ENCODE measurements at places on chromosomes 11 and 22.

DNA sequence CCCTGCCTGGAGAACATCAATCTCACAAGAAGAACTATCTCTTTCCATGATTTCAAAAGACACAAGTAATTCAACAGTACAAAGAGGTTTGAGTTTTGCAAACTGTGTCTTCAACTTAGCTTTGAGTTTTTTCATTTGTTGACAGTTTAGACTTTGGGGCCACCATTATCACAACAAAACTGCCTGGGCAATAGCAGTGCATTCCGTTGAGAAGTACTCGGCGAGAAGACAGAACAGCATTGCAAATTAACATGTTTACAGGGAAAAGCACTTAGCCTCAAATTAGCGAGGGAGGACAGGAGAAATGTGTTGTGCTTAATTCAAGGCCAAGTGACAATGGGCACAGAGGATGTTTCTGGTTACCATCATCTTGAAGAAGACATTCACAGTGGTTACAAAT lies 133.2 kb upstream of the MPPED2 start:
- no peak for DNase-seq

DNA sequence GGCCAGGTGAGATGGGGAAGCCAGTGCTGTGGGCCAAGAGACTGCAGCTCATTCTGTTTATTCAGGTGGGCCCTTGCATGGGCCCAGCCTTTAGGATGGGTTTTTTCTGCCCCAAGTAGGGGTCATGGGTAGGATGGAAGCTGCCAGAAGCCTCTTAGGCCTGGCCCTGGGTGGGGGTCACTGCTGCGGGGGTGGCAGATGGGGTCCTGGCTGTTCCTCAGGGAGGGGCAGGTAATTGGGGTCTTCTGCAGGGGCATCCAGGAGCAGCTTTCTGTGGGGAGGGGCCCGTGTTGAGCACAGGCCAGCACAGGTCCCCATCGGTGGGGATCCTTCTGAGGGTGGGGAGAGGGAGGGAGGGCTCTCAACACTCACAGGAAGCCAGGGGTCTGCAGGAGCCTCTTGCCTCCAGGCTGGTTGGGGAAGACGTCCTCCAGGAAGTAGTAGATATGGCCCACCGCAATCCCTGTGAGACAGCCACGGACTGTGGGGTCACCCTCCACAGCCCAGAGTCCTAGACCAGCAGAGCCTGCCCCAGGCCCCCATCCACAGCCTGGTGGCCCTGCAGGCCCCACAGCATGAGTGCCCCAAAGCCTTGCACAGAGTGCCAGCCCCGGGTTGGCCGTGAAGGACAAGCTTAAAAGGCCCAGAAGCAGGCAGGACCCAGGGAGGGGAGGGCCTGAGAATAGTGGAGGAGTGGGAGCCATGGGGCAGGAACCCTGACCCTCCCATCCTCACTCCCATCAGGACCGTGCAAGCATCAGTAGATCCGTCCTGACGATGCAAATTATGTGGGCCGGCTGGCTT lies 1.9 kb downstream of the DERL3 start:
- no peak for DNase-seq

DNA sequence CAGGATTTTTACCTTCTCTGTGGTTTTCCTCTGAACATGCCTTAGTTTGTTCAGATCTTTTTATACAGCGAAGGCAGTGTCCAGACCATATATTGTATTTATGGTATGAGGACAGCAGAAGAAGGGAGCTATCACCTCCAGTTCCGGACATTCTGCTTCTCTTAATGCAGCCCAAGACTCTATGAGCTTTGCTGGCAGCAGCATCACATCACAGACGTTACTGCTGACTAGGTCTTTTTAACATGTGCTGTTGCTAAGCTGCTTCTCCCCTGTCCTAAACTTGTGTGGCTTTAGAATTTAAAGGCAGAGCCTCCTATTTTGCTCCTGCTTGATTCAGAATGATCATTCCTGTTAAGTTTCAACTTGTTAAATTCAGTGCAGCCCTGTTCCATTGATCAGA lies 13.4 kb downstream of the MICAL2 start:
- DNase-seq, result no peak

GRCh38 chr11:86099874-86100273 lies 31.0 kb upstream of the PICALM start:
- DNase-seq, result no peak

GRCh38 chr11:10322830-10323792 lies 18.2 kb downstream of the ADM start:
- DNase-seq, result peak; percentile 6

DNA sequence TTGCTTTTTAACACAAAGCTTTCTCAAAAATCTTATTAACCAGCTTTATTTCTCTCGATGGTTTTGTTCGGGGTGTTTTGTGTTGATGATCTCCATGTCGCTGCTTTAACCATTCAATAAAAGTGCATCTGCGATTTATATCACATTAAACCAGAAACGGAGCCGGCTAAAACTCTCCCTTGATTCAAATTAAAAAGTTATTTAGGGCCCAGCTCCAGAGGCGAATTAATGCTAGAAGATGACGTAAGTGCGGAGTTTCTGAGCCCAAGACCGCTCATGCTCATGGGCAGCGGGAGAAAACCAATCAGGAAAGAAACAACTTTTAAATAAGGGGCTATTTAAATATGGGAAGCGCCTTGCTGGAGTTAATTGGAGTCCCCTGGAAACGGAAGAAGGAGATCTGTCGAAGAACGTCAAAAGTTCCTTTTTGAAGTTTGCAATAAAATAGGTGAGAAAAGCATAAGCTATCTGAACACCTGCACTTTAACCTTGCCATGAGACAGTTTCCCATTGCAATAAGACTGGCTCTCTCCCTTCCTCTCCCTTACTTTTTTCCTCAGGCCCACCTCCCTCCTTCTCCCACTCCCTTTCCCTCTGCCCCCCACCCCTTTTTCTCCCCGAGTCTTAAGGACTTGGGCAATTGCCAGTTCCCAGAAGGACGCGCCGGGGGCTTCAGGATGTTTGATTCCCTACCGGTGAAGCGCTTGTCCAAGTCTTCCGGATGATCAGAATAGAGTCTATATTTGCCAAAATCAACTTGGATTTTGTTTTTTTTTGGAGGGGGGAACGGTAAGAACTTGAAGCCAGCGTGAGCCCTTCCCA lies 1.9 kb upstream of the DBX1 start:
- no peak for DNase-seq

DNA sequence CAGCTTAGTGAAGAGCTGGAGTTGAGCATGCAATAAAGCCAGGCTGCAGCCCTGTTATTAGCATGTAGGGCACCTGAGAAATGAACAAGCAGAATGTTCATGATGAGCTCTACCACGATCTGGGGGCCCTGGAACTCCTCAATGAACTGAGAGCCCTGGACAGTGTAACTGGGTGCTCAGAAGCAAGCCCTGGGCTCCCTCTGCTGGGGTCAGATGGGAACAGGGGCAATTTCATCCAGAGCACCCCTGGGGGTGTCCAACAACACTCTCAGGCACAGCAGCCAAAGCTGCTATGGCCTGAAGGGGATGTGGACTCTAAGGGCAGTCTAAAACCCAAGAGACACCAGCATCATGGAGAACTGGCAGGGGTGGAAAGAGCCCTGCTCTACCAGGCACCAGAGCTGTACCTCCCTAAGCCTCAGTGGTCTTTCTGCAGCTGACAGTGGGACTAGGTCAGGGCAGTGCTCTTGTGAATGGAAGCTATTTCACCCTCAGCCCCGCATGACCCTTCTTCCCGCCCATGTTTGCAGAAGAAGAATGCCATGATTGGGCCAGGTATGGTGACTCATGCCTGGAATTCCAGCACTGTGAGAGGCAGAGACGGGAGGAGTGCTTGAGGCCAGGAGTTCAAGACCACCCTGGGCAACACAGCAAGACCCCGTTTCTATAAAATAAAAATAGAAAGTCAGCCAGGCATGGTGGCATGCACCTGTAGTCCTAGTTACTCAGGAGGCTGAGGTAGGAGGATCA lies 28.9 kb downstream of the THOC5 start:
- DNase-seq, result no peak

DNA sequence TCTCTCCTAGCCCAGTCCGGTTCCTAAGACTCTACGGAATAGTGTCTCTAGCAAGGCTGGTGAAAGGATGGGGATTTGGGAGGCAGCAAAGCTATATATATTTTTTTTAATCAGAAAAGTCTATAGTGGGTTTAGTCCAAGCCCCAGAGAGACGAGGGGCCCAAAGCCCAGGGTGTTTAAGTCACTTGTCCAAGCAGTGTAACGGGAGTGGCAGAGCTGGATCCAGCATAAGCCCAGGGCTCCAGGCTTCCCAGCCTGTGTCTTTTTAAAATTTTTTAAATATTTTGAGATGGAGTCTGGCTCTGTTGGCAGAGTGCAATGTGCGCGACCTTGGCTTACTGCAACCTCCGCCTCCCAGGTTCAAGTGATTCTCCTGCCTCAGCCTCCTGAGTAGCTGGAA lies 6.8 kb downstream of the GRIK4 start:
- no peak for DNase-seq

DNA sequence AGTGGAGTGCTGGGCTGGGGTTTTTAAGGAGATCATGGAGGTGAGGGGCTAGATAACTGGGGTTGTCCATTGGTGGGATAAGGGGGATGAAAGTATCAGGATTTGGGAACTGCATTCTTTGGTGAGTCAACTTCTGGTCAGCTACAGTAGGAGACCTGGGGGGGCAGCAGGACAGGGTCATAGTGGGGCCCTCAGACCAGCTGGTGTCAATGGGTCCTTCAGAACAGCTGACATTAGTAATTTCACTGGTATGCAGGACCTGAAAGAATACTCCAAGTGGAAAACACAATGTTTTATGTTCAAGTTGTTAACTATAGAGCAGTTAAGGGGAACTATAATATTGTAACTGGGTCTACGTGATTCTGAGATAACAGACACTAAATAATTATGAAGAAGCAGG lies 2.8 kb upstream of the TTC12 start:
- no peak for DNase-seq

DNA sequence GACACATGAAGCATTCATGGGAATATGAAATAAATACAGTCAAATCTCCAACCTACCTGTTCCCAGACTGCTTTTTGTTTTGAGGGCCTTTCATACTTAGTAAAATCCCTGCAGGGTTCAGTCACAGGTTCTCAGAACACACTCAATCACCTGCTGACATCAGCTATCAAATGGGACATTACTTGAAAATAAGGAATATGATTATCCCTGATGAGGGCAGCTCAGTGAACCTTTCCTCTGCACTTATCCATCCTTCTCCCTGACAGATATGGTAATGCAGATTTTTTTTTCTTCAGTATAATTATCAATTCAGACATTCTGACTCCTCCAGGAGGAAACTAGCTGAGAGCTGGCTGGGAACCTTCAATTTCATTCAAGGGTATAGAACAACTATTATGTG lies 1127.4 kb upstream of the CCDC90B start:
- no peak for DNase-seq

- DNase-seq, result no peak
Observed at GRCh38 chr22:23755711-23756110, 1.5 kb upstream of the VPREB3 start.

DNA sequence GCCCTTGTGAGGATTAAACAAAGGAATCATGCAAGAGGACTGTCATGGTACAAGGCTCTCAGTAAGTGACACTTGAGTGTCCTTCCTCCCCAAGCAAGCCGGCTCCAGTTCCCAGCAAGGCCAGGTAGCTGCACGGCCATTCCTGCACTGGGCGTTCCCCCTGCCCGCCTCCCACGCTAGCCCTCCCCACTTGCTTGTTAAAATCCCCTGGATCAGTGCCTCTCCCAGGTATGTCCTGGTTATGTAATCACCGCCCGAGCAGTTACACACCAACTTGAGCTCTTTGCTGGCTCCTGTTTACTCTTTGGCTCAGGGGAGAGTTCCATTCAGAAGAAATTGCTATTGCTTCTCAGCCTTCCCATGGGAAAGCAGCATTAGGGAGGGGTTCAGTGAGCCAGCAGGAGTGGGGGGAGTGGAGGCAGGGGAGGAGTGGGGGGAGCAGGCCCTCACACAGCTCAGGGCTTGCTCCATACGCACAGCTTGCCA lies 19.4 kb upstream of the MYEOV start:
- DNase-seq, result no peak

GRCh38 chr22:32265882-32266767 lies 11.0 kb upstream of the SLC5A4 start:
- DNase-seq, result peak; percentile 49

DNA sequence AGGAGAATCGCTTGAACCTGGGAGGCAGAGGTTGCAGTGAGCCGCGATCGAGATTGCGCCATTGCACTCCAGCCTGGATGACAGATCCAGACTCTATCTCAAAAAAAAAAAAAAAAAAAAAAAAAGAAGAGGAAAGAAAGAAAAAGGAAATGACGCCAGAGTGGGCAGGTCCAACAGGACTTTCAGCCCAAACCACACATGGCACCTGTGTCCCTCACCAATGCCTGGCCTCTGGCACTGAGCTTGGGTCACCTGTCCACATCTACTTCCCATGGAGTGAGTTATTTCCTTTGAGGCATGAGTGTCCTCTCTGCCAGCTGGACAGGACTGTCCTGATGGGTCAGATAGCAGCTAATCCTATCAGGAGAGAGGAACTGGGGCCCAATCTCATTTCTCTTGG lies 15.2 kb upstream of the GCAT start:
- DNase-seq, result no peak

Data from effector memory CD4-positive, alpha-beta T cell (primary cell).